Regular cardiac myocyte (primary cell): ENCODE measurements at places on chromosomes 5 and 9. TPM values are rescaled to one million over a fixed set of nuclear protein-coding genes. Genes with fewer than 3 reads are reported as not detected.

The BASP1 gene
- 113 and 161 TPM in 2 replicates for total RNA-seq

The KCNIP1 gene
- total RNA-seq: 0.19 TPM in 1 of 2 replicates, not detected in the other

The SPINK6 gene
- not detected in 2 replicates for total RNA-seq

The INSYN2B gene
- 24.0 and 39.7 TPM in 2 replicates for total RNA-seq

The NUTM2G gene
- not detected in 2 replicates for total RNA-seq

The NDFIP1 gene
- 105 and 118 TPM in 2 replicates for total RNA-seq

The CDKN2B gene
- 10.2 and 22.0 TPM in 2 replicates for total RNA-seq

The OR1Q1 gene
- not detected in 2 replicates for total RNA-seq

The AK3 gene
- 41.4 and 97.5 TPM in 2 replicates for total RNA-seq

The ACSL6 gene
- under 0.01 TPM in 1 of 2 replicates, not detected in the other for total RNA-seq

The TAS2R1 gene
- total RNA-seq: 0.28 TPM in 1 of 2 replicates, not detected in the other

The IRX2 gene
- 0.38 and 0.56 TPM in 2 replicates for total RNA-seq

The F12 gene
- 0.58 TPM in 1 of 2 replicates, not detected in the other for total RNA-seq

The FAM81B gene
- total RNA-seq: not detected in 2 replicates

The ZNF366 gene
- total RNA-seq: under 0.01 TPM in 2 replicates

The ALDH1A1 gene
- total RNA-seq: 5.1 and 38.0 TPM in 2 replicates

The SURF1 gene
- total RNA-seq: 35.5 and 40.3 TPM in 2 replicates

The PLPP7 gene
- total RNA-seq: 16.9 and 19.4 TPM in 2 replicates

The LCNL1 gene
- total RNA-seq: 0.85 TPM in 1 of 2 replicates, not detected in the other

The CCDC127 gene
- 6.7 and 7.9 TPM in 2 replicates for total RNA-seq

The SPATA31C1 gene
- not detected in 2 replicates for total RNA-seq

The ADAMTS12 gene
- total RNA-seq: 57.8 and 71.5 TPM in 2 replicates

The GLRA1 gene
- total RNA-seq: not detected in 2 replicates

The SPATA31D4 gene
- total RNA-seq: not detected in 2 replicates

The CARD6 gene
- total RNA-seq: 19.6 and 23.7 TPM in 2 replicates

The SLC6A19 gene
- total RNA-seq: not detected in 2 replicates
